ENCODE measurements at places on chromosomes 2 and 18.

- no peak for DNase-seq
Measured at GRCh38 chr2:117786520-117786919, 28.0 kb upstream of the DDX18 start.

- DNase-seq: no peak
Measured at GRCh38 chr2:38192976-38193375, 117.0 kb upstream of the CYP1B1 start.

DNA sequence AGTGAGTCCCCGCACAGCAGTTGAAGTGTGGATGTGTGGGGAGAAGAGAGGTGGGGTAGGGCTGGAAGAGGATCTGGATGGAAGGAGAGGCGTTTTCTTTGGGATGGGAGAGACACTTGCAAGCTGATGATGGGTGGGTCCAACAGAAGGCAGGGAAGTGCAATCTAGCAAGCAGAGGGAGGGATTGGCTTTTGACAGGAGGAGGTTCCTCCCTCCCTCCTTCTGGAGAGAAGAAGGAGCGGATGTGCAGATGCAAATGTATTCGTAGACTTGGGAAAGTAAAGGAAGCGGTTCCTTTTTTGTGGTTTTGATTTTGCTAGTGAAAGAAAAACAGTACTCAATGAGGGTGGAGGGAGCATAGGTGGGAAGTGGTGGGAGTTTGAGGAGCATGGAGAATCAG lies 48.9 kb downstream of the LAMA3 start:
- DNase-seq: no peak

GRCh38 chr2:133369901-133370658 lies 198.2 kb downstream of the NCKAP5 start:
- DNase-seq: no peak

DNA sequence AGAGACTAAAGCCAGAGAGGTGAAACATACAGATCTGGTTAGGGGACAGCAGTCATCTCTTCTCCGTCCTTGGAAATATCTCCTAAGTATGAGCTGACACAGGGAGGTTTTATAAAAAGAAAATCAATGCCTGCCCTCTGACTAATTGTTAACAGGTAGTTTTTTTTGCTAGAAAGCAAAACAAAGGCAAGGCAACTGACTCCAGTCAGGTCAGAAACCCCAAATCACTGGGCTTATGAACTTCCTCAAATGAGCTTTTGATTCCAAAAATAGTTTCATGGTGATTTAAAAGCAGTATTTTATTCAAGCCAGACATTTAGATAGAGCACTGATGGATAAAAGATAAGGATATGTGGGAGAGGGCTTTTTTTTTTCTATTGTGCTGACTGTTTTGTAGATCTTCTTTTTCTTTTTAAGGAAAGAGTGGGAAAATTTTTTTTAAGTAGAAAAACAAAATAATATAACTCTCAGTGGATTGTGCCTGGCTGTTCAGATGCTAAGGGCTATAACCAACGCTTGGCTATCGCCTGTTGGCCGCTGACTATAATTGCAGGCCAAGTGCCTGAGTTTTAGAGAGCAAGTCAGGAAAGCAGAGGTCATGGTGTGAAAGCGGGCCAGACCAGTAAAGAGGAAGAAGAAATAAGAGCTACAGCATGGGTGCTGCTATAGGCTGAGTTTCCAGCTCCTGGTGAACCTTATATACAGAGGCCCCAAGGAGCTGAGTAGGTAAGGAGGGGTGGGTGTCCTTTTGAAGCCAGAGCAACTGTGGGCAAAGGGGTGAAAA lies 44.9 kb downstream of the MRPL35 start:
- no peak for DNase-seq

GRCh38 chr18:58861353-58861752 lies 3.3 kb upstream of the ZNF532 start:
- no peak for DNase-seq

DNA sequence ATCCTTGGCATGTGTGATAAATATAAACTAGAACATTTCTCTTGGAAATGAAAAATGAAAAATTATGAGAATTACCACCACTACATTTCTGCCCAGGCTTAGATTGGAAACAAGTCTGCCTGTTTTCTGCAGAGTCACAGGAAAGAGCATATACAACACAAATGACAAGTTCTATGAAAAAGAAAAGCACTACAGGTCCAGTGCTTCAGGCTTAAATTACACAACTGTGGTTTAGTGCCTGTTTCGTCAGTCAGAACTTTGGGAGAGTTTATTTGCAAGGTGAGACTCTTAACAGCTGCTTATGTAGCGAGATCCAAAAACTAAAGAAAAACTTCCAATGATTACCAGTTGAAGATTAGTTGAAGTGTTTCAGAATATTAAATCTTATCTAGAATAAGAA lies 68.9 kb downstream of the RTN4 start:
- no peak for DNase-seq

DNA sequence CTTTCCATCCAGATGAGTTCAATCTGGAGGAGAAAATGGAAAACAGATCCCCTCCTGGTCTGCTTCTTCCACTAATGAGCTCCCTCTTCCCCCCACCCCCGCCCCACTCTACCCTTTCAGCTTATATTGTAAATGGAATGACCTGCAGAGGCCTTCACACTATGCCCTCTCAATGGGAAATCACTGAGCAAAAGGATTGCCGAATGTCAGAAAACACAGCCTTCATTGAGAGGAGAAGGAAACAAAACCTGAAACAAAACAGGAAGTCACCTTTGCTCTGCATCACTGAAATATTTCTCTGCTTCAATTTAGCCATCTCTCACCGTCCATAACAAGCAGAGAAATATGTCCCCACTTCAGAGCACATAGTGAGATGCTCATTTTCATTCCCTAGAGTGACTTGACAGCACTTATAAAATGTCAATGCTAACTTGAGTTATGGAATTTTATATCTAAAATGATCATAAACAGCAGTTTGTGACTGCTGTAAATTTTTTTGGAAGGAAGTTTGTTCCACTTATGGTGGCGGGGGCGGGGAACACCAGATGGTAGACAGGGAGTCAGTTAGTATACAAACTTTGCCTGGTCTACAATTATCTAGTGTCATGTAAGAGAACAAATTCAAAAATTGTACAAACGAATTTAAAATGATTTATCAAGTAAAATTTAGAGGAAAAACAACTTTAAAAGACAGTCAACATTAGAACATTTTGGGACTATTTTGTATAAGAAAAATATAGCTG lies 1.8 kb upstream of the FRZB start:
- DNase-seq: no peak

DNA sequence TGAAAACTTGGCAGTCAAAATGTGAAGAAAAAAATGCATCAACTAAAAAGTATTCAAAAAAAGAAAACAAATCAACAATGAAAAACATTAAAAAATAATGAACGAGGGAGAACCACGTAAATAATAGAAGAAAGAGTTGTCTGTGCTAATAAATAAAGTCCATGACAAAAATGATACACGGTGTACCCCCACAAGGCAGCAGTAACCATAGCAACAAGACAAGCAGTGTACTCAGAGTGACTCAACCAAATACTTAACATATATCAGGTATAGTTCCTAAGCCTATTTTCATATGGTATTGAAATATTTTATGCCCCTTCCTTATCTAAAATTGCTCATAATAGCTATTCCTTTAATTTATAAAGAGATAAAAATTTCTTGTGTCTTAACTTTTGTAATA lies 162.3 kb upstream of the TMEM200C start:
- no peak for DNase-seq

- no peak for DNase-seq
Measured at GRCh38 chr18:40867459-40867858, 1087.6 kb upstream of the PIK3C3 start.

DNA sequence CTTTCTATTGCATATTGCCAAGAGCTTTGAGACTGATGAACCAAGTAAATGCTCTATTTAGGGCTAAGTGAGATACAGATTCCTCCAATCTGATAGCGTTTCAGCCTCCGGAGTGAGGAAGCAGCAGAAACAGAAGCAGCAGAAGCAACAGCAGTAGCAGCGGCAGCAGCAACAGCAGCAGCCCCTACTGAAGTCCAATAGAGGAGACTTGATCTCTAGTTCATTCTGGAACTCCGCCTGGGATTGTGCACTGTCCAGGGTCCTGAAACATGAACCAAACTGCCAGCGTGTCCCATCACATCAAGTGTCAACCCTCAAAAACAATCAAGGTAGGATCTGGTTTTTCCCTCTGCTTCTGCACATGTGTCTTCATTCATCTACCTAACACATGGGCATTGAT lies at the start of gene DPP10:
DPP10 (plus strand) TSS at position 132 of the 400 bp plus-strand sequence.
- DNase-seq: no peak

GRCh38 chr2:95695613-95696012 lies 103.8 kb downstream of the TRIM43 start:
- peak; percentile 71 for DNase-seq

- DNase-seq: no peak
Measured at GRCh38 chr18:65336411-65336810, 414.4 kb upstream of the CDH7 start.

- no peak for DNase-seq
Measured at GRCh38 chr2:27966466-27966865, 75.9 kb downstream of the BABAM2 start.

Data from ureter (tissue), 1 donor.